Activated naive CD8-positive, alpha-beta T cell treated with anti-CD3 and anti-CD28 coated beads for 36 hours (primary cell): ENCODE measurements at places on chromosomes 4 and X. TPM values are rescaled to one million over a fixed set of nuclear protein-coding genes. Genes with fewer than 3 reads are reported as not detected.

- DNase-seq: no peak
- no peaks in the 10 kb centered on the region for H3K27me3 ChIP-seq
- no peak overlapping the region for H3K4me3 ChIP-seq
- no peak overlapping the region for H3K27ac ChIP-seq
- H3K4me1 ChIP-seq: no peaks in the 10 kb centered on the region
- no peaks in the 10 kb centered on the region for H3K36me3 ChIP-seq
These were observed 57.6 kb upstream of the PPP2R3B start for GRCh38 chrX:444305-444704.

GRCh38 chr4:167688660-167689142 lies 403.6 kb upstream of the ANXA10 start:
- H3K36me3 ChIP-seq: no peaks in the 10 kb centered on the region
- no peaks in the 10 kb centered on the region for H3K4me1 ChIP-seq
- DNase-seq: no peak
- no peaks in the 10 kb centered on the region for H3K27me3 ChIP-seq

- no peak for DNase-seq
- H3K27ac ChIP-seq: no peak overlapping the region
These were observed 197.6 kb downstream of the KIT start for GRCh38 chr4:54855191-54855854.

GRCh38 chr4:113302051-113302450 lies 252.6 kb downstream of the ANK2 start:
- no peak overlapping the region for H3K27ac ChIP-seq
- no peaks in the 10 kb centered on the region for H3K27me3 ChIP-seq
- no peaks in the 10 kb centered on the region for H3K36me3 ChIP-seq
- H3K4me1 ChIP-seq: peaks cover 3% of the 10 kb centered on the region

GRCh38 chr4:48490680-48491513 lies 845 bp downstream of the ZAR1 start:
- no peak overlapping the region for H3K27ac ChIP-seq
- H3K4me3 ChIP-seq: no peak overlapping the region
- peaks cover 44% of the 10 kb centered on the region for H3K27me3 ChIP-seq
- DNase-seq: no peak

PCDH10 gene
- not detected for total RNA-seq

TAPT1 gene
- total RNA-seq: 31.3 TPM
